WTC11 (cell line): ENCODE measurements at places on chromosomes 7 and 10.

DNA sequence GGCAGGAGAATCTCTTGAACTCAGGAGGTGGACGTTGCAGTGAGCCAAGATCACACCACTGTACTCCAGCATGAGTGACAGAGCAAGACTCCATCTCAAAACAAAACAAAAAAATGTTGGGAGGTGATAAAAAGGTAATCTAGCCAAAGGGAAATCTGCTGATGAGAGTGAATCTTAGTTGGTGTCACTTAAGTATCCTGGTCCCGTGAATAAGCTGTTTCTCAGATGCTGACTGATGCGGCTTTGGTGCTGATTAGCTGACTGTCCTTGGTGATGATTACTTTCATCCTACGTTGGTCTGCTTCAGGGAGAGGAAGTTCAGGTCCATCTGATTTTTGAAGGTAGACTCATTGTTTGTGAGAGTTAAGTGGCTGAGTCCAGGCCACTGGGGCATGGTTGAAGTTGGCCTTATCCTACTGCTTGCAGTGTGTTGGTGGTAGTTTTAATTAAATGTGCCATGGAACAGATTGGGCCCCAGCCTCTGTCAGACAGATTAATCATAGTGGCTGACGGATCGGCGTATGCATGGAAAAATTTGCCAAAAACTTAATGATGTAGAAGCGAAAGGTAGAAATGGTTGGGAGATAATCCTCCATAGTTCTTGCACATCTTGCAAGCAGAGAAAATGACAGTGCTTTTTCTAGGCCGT lies 17.4 kb upstream of the TMEM236 start:
- no peak for DNase-seq

DNA sequence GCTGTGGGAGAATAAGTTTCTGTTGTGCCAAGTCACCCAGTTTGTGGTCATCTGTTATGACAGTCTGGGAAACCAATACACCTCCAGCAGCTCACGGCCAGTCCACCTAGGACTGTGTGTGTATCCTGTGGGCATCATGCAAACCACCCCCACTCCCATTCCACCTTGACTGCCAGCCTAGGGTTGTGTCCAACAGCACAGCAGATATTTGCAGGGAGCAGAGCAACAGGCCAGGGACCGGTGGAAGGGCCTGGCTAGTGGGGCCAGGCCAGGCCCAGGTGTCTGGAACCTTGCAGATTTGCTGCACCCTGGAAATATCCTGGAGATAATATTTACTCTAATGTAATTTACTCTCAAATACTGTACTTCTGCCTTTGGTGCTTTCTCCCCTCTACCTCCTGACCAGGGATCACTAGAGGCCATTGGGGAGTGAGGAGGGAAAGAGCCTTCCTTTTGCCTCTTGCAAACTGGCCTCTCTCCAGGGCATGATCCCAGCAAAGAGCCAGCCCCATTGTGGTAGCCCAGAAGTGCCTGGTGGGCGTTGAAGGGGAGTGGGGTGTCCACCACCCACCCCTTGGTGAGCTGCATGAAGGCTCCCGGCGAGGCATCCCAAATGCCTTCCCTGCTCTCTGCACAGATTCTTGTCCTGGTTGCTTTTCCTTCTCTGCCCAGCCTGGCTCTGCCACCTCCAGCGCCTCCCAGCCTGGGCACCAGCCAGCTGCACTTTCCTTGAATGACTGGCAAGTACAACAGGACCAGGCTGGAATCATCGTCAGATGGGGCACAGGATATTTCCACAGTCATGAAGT lies 15.2 kb upstream of the TPST1 start:
- DNase-seq: no peak

DNA sequence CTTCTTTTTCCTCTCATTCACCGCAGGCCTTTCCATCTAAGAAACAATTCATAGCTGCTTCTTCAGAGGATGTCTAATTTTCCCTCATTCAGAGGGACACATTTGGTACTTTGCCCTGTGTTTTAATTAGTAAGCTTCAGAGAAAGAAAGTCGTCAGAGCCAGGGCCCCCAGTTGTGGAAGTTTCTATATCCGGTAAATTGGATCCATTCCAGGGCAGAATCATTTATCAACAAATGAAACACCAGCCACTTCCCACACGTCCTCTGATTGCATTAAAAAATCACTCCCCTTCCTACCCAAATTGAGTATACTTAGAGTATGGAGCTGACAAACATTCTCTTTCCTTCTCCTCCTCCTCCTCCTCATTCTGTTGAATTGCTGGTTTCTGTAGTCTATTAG lies 205.8 kb upstream of the HDAC9 start:
- DNase-seq: no peak

DNA sequence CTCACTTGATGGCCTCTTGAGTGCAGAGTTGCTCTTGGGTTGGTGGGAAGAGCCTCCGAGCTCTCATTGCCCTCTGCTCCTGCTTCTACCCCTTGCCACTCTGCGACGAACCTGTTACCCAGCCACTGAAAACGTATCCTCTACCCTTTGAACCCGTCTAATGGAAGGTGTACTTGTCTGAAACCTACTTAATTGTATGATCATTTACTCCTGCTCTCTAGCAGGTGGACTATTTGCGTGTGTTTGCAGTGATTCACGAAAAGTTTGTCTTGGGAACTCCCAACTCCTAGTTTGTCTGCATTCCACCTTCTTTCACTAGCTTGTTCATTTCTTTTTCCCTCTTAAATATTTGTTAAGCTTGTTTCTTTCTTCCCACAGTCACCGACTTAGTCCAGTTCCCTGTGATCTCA lies 503 bp downstream of the CROT start:
- DNase-seq: no peak

- DNase-seq: no peak
Observed at GRCh38 chr7:5448378-5449037, 24.9 kb upstream of the TNRC18 start.

DNA sequence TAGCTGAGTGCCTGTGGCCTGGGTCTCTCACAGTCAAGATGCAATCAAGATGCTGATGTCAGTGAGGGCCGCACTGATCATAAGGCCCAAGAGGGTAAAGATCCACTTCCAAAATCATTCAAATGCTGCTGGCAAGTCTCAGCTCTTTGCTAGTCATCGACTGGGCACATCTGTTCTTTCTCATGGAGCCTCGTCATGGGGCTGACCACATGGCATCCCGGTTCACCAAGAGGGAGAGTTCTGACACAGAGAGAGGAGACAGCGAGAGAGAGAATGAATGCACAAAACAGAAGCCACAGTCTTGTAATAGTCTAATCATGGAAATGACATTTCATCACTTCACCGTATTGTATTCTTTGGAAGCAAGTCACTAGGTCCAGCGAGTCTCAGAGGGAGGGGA lies 1067.5 kb upstream of the C7orf33 start:
- no peak for DNase-seq

- DNase-seq: no peak
Observed at GRCh38 chr10:28295336-28295735, 7.5 kb downstream of the MPP7 start.

DNA sequence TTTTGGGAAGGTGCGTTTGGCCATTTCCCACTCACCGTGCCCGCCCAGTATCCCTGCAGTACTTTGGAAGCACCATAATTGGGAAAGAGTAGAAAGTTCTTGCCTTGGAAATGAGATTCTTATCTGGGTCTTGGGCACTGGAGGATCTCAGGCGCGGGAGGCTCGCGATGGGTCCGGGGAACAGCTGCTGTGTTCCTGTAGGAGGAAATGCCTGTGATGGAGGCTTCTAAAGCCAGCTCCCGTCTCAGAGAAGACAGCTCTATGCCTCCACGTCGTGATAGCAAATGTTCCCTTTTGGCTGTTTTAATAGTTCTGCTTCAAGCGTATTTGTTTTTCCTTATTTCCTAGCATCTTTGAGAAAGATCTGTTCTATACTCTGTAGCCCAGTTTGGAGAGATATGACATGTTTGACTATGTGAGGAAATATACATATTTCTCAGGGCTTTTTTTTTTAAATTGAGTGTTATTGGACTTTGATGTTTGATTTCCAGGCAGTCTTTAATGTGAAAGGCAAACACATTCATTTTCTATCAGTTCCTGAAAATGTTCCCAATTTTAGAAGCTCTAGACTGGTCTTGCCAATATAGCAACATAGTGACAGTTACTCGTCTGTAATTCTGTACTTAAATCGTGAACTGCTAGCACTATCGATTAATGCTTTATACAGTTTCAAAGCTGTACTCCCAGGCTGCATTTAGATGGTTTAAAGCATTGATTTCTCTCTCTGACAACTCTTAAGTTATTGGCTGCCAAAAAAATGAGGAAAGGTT lies 280.8 kb downstream of the DPP6 start:
- no peak for DNase-seq

DNA sequence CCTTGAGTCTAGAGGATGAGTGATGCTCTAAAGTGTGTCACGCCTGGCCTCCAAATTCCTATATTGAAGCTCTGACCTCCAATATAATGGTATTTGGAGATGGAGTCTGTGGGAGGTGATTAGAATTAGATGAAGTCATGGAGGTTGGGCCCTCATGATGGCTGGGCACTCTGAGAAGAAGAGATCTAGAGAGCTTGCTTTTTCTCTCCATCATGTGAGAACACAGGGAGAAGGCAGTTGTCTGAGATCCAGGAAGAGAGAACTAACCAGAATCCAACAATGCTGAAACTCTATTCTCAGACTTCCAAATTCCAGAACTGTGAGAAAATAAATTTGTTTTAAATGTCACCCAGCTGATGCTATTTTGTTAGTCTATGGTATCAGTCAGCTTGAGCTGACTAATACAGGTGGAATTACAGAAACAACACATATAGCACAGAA lies 15.1 kb downstream of the RNF216 start:
- no peak for DNase-seq

GRCh38 chr7:90850066-90850465 lies 253.9 kb downstream of the CDK14 start:
- no peak for DNase-seq

DNA sequence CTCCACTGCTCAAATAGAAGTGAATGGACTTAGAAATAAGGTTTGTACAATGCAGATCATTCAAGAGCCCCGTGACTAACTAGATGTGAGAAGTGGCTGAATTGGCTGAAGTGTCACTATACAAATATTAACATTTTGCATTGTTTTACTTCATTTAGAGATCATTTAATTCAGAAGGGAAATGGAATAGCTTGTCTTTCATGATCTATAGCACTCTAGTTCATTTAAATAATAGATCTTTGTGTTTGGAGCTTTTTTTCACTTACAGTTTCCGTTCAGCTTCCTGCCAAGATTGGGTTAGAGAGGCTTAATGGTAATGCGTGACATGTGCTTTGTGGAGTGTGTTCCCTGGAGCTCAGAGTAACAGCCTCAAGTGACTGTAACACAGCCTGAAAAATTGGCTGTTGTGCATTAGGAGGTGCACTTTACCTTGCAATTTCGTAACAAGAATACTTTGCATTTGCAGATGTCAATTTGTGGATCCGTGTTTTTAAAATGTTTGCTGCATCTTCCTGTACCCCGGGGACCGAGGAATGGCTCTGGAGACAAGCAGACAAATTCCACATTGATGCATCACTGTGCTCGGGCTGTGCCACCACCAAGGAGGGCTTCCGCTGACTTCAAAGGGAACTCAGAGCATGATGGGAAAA lies 170.3 kb downstream of the NRP1 start:
- no peak for DNase-seq

DNA sequence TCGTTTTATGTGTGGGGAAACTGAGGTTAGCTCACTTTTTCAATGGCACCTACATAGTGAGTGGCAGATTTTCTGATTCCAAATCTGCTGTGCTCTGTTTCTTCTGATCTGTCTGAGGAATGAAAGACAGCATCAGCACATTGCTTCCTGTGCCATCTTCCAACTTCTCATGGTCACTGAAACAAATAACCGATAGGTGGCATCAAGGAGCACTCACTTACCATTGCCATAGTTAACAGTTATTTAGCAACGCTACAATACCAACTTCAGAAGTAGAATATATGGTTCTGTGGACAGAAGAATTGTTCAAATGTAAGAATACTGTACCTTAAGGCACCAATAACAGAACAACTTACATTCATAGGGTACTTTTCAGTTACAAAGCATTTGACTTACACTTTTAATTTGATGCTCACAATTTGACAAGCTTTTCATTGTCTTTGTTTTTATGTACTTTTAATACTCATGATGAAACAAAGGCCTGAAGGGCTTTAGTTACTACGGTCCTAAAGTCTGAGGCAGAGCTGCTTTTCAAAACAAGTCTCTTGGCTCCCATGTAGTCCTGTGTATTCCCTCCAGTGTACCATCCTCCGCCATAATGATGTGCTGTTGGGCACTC lies 228.9 kb upstream of the TCF7L2 start:
- DNase-seq: no peak

- no peak for DNase-seq
Observed at GRCh38 chr10:115980470-115980869, 292.5 kb downstream of the GFRA1 start.

GRCh38 chr10:60708666-60709065 lies 69.6 kb upstream of the CDK1 start:
- no peak for DNase-seq

- no peak for DNase-seq
Observed at GRCh38 chr10:69807122-69807521, 5.4 kb downstream of the COL13A1 start.

GRCh38 chr7:22598318-22598920 lies 98.4 kb upstream of the STEAP1B start:
- no peak for DNase-seq
